ENCODE measurements at places on chromosomes 2 and 18.

- DNase-seq = no peak
Measured at GRCh38 chr18:44842588-44843412, 162.1 kb downstream of the SETBP1 start.

GRCh38 chr2:142621287-142621686 is 256.2 kb upstream of the KYNU start:
- DNase-seq = no peak

GRCh38 chr2:136935119-136935518 is 169.8 kb downstream of the THSD7B start:
- no peak for DNase-seq

GRCh38 chr18:23504720-23505119 is 1.4 kb downstream of the RMC1 start:
- no peak for DNase-seq

DNA sequence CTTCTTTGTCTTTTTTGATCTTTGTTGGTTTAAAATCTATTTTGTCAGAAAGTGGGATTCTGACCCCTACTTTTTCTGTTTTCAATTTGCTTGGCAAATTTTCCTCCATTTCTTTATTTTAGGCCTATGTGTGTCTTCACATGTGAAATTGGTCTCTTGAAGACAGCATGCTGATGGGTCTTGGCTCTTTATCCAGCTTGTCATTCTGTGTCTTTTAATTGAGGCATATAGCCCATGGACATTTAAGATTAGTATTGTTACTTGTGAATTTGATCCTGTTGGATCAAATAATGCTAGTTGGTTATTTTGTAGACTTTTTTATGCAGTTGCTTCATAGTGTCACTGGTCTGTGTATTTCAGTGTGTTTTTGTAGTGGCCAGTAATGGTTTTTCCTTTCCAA is 26.3 kb upstream of the DSG1 start:
- DNase-seq = no peak

DNA sequence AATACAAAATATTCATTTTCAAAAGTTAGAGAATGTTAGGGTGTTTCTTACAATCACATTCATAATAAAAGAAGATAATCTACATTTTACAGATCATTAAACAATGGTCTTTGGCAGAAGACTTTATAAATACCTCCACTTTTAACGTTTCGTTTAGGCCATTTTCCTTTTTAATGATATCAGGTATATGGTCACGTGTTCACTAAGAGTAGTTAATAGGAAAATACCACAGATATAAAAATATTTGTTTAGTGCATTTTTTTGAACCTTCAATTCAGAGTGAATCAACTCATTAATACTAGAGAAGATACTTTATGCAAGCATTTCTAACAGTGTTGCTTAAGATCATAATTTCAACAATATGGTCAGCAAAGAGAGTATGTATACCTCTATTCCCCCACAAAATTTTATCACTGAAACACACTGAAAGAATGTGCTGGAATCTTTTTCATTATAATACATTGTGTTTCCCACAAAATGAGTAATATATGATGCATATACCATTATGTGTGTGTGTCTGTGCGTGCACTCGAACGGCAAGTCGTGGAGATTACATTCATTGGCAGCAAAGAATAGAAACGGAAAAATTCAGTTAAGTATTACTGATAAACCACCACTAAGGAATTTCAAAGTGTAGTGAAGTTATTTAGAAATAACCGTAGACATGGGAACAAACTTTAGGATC is 319.9 kb upstream of the THUMPD2 start:
- no peak for DNase-seq

DNA sequence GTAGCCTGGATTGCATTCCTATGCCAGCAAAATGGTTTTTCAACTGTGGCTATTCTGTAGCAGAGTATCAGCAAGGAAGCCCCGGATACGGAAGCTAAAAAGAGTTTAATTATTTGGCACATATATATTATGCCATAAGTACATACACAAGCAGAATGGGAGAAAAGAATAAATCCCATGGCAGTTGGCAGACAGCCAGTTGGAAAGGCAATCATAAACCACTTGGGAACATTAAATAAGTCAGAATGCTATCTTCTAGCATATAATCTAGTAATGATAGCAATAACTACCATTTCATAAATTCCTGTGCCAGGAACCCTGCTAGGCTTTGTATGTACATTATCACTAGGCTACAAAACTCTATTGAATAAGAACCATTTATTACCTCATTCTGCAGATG is 26.0 kb downstream of the GALNT5 start:
- no peak for DNase-seq

- no peak for DNase-seq
Measured at GRCh38 chr2:140122001-140122400, 1341.8 kb upstream of the NXPH2 start.

- DNase-seq = no peak
Measured at GRCh38 chr2:190582736-190583506, 48.4 kb upstream of the NEMP2 start.

GRCh38 chr2:42060028-42060427 is 12.2 kb downstream of the PKDCC start:
- no peak for DNase-seq

DNA sequence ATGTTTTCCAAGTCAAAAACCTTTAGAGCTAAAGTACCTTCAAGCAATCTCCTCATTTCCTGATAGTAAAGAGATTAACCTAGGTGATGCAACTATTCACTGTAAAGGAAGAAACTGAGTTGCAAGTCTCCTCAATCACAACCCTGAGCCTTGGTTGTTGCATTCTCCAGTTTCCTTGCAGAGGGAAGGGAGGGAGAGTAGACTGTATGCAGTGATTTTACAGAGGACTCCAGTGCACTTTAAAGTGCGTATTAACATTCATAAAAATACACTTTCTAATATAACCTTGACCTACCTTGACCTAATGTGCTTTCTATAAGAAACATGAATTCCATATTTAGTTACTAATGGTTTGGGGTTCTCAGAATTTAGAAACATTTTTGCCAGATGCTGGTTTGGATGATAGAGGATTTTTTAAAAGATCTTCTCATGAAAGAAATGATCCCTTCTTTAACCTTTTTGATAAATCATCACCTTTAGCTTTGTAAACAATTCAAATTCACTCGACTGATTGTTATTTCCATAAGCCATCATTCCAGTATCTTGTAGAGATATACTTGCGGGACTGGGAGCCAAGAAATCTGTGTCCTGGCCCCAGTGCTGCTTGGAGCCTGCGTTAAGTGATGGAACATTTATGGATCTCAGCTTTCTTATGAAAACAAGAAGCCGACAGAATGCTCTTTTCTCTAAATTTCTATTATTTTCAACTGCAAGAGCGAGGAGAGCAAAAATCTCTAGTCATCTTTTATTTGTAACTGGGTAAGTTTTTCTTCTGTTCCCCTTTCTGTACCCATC is 228.3 kb downstream of the ZNF521 start:
- no peak for DNase-seq

- no peak for DNase-seq
Measured at GRCh38 chr2:29052807-29053206, 21.5 kb downstream of the PCARE start.

DNA sequence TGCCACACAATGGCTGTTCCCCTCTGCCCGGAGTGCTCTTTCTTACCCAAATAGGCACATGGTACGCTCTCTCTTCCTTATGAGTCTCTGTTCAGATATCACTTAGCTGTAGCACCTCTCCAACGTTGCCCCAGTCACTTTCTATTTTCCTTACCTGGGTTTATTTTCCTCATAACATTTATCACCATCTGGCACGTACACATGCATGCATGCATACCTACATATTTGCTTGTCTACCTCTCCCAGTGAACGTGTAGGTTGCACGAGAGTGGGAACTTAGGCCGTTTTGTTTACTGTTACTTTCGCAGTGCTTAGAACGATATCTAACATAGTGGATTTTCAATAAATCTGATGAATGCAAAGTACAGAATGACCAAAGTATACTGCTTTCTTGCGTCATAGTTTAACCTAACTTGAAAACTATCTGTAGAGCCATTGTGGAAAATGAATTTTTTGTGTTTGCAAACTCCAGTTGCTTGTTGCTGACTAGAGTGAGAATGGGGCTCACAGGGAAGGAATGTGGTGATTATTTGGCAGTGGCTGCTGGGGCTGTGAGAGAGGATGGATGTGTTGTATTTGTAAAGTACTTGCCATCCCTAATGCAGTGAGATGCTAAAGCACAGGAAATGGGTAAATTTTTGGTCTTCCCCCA is 47.1 kb downstream of the ACSL3 start:
- no peak for DNase-seq

- no peak for DNase-seq
Measured at GRCh38 chr2:116724550-116724949, 1089.9 kb upstream of the DDX18 start.

- no peak for DNase-seq
Measured at GRCh38 chr2:8594731-8595427, 87.0 kb upstream of the ID2 start.

DNA sequence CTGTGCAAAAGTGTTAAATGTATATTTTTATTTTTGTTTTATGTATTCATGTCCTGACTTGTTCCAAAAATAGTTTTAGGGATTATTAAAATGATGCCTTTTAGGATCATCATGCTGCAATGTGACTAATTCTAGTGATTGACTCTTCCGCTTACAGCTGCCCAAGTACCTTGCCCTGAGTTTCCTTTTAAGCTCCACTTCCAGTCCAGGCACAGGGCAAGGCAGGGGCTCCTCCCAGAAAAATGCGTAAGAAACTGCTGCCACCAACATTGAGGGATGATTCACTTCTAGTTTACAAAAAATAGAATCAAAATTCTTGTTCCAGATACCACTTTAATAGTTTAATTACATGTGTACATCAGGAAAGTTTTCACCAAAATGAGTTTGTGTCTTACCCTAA is 116.4 kb downstream of the IRS1 start:
- no peak for DNase-seq

GRCh38 chr18:68925268-68925667 is 127.4 kb downstream of the CCDC102B start:
- DNase-seq = no peak

DNA sequence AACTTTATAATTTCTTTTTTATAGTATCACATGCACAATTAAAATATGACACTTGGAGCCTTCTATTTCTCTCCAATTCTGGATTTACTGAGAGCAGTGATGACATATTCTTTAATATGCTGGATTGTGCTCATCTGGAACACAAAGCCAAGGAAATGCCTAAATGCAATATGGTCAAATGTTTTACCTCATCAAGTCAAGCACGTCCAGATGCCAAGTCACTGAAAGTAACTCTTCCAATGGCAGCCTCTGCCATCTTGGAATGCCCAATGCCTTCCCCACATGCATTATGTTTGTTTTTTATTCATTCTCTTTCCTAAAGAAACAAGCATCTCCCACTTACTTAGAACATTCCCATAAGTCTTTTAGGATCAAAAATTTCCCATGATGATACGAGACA is 189.8 kb downstream of the TMX3 start:
- DNase-seq = no peak

- no peak for DNase-seq
Measured at GRCh38 chr2:81495556-81495955, 1191.0 kb upstream of the LRRTM1 start.

DNA sequence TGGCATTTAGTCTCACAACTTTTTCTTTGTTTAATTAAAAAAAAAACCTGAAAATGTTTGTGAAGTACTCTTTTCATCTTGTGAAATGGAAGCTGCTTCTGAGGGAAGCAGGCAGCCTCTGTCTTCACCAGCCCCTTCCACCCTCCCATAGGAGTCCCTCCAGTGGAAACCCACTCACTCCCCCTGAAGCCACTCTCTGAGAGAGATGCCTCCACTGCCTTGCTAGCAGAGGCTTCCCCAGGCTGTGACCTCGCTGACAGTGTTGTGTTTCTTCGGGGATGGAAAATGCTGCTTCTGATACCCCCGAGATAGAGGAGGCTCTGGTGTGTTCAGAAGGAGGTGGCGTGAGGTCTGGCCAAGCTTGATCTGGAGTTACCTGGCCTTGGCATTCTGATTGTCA is 59.9 kb downstream of the SH3RF3 start:
- no peak for DNase-seq

- no peak for DNase-seq
Measured at GRCh38 chr18:13451661-13452387, 233.3 kb downstream of the LDLRAD4 start.

DNA sequence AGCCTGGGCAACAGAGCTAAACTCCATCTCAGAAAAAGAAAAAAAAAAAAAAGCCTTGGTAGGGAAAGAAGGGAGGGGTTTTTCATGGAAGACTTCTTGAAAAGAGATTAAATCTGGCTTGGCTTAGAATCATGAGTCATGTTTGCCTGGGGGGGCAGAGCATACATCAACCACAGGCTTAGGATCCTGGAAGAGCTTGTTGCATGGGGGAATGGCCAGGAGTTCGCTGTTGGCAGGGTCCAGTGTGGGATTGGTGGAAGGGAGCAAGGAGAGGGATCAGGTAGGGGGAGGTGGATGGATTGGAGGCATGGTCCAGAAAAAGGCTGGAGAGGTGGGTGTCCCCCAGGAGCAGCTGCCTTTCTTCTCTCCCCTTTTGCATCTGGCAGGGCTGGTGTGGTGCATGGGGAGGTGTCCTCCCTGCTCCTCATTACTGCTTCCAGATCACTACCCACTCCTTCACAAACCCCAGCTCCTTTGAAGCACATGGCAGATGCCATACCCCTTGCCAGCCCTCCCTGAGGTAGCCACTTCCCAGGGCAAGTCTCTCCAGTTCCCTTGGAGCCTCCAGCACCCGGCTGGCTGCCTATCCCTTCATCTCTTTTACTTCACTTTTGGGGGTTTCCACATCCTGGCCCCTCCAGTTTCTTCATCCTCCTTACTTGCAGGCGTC is 2.5 kb downstream of the ARMC9 start:
- no peak for DNase-seq

DNA sequence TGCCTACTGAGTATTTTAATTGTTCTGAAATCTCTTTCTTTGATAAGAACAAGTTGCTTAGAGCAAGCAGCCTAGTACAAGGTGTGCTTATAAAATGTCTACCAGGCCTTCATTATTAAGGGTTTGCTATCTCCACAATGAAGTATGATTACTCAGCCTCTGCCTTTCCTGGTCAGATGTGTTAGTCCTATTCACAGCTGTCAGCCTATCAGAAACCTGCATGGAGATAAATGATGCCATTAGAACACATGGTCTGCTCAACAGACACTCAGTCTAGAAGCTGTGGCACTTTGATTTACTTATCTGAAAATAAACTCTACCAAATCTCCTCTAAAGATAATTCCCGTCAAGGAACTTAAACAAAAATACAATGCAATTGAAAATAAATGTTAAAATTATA is 448.7 kb downstream of the ERBB4 start:
- DNase-seq = no peak

DNA sequence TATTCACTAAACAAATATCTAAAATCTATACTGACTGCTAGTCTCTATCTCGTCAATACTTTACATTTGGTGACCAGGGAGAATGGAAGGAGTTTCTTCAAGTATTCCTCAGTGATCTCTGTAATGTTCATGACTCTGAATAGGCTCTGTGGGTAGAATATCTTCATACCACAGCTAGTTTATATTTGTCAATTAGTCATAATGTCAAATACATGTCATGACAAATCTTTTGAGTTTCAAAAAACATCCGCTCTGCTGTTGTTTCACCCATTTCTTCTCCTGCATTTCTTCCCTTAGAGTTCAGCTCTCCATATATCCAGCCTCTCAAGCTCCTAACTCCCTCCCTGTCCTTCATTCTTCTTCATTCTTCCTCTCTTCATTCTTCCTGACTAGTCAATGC is 206.5 kb upstream of the FANCL start:
- no peak for DNase-seq

All from AG09319 (cell line).